Activated T-helper 17 cell treated with anti-CD3 and anti-CD28 coated beads, Interleukin-2, amount 50 U/mL, for 72 hours (primary cell): ENCODE measurements at places on chromosomes 2 and 18.

DNA sequence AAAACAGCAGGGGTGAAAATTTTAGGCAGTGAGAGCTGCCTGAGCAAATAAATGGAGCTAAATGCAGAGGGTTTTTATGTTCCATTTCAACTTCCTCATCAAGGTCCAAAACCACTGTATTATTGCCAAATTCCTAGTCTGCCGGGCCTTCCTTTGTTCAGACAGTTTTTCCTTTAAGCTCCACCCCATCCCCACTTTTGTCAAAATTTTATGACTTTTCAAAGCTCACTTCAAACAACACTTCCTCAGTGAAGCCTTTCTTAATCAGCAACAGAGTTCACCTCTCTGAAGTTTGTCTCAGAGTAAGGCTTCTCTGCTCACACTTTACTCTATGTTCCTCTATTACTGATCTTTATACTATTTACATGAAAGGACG lies 81.3 kb downstream of the CERKL start:
- ATAC-seq: no peak

DNA sequence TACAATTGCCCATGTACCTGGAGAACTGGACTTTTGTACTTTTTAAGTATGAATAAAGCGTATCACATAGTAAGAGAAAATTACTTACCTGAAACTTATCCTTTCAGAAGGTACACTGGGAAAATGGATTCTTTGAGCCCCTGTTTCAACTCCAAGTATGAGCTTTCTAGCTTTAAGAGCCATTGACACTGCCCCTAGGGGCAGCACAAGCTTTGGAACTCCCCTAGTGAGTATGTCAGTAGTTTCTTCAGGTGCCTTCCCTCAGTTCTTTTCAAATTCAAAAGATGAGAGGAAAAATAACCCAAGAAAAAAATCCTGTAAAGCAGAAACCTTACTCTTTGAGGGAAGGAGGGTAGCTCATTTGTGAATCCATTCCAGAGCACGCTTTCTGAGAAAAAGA lies 124.1 kb downstream of the MEMO1 start:
- no peak for ATAC-seq

- ATAC-seq: no peak
These were observed 115.0 kb upstream of the LHCGR start for GRCh38 chr2:48870503-48870902.

DNA sequence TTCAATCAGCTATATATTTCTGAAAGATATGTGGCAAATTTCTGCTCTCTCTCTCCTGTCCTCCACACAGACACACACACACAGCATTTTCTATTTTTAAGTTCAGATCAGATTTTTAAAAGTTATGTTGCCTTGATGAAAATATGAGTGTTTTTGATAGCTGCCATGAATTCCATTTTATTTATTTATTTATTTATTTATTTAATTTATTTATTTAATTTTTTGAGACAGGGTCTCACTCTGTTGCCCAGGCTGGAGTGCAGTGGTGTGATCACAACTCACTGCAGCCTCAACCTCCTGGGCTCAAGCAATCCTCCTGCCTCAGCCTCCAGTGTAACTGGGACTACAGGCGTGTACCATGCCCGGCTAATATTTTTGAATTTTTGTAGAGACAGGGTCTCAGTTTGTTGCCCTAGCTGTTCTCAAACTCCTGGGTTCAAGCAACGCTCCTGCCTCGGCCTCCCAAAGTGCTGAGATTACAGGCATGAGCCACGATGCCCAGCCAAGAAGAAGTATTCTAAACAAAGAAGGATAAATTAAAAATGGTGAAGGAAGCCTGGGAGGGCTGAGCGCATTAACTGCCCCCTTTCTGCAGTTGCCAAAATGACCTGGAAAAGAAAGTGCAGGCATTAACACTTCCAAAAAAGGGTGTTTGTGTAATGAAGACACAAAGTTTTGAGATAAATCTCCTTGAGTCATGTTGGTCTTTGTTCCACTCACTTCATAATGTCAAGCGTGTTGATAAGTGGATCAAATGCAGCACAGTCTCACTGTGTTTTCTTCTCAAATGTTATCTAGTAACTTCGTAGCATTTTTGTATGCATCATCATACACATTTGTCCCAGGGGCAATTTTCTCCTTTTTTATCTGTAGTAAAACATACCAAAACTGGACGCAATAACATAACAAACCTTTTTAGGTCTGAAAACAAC lies 11.1 kb upstream of the IMPA2 start:
- no peak for ATAC-seq

DNA sequence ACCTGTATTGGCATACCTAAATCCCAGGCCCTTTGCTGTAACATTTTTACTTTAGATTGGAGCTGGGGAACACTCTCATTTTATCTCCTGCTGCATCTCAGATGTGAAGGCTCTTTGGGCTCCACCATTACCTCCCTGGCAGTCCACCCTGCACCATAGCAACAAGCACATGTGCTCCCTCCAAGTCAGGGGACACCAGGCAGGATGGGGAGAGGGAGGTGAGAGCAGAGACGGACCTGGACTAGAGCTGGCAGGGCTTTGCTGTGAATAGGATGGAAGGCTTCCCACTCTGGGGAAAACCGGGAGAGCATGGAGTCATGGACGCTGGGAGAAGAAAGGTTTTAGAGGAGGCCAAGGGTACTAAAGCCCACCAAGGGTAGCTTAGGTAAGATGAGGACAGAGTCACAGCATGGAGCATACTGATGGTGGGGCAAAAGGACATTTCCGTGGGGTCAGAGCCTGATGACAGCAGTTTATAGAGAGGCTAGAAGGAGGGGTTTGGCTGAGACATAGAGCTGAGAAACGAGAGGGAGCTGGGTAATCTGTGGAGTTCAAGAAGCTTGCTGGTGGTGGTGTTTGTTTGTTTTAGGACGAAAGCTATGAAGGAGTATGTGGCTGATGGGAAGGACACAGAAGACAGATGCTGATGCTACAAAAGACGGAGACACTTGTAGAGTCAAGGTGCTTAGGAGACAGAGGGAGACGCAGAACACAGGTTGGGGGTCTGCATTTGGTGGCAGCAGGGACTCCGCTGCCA lies 134.8 kb downstream of the COL6A3 start:
- ATAC-seq: no peak

GRCh38 chr2:43391201-43391877 lies 164.9 kb upstream of the ZFP36L2 start:
- ATAC-seq: no peak

GRCh38 chr2:212505586-212505985 lies 33.0 kb downstream of the ERBB4 start:
- ATAC-seq: peak; percentile 24

- peak; percentile 37 for ATAC-seq
These were observed 18.6 kb downstream of the THADA start for GRCh38 chr2:43576981-43577892.

GRCh38 chr18:13067124-13067523 lies 76.0 kb downstream of the CEP192 start:
- peak; percentile 49 for ATAC-seq

DNA sequence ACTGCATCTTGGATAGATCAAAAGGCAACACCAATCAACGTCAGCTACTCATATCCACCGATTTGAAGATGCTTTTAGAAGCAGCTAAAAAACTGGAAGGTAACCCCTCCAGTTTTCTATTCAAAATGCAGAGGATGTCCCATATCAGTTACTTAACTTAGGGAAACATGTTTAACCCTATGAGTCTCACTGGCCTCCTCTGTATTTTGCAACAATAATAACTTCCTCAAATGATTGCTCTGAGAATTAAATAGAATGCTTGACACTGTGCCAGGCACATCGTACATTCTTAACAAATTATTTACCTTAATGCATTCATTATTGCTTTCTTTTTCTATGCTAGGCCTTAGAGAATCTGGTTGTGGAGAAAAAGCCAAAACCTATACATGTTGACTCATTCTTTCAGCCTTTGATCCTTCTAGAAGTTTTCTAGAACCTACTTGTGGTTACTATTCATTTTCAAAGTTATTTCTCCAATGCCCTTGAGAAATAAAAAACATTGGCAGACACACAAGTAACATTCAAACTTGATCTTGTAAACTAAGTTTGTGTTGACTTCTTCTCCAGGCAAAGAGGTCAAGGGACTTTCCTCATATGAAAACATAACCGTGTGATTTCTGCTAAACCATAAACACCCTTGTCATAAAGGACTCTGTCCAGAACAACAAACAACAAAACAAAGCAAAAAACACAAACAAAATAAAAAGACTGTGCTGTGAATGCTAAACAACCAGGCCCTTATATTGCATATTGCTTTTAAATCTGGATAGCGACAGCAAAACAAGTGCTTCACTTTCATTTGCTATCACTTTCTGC lies 4.6 kb downstream of the DOCK10 start:
- ATAC-seq: peak; percentile 29
